ENCODE measurements at places on chromosomes 3 and 15.

DNA sequence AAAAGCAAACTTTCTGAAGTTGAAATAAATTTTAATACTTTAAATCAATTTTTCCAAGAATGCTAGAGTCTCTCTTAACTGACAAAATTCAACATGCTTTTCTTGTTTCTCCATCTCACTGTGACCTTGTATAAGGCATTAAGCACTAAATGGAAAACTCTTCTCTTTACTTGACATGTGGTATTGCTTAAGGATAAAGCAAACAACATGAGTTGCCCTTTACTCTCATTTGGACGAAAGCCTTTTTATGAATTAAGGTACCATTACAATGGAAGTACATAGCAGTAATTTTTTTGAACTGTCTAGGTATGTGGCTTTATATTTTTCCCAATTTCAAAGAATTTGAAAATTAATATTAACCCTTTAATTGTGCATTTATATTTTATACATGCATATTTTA is 1.4 kb downstream of the STRIT1 start:
- DNase-seq = no peak

- no peak for DNase-seq
Measured at GRCh38 chr3:187736418-187736871, 8.8 kb downstream of the BCL6 start.

GRCh38 chr3:16089521-16089920 is 85.0 kb upstream of the GALNT15 start:
- no peak for DNase-seq

- no peak for DNase-seq
Measured at GRCh38 chr3:52606373-52607085, 70.1 kb downstream of the UQCC5 start.

DNA sequence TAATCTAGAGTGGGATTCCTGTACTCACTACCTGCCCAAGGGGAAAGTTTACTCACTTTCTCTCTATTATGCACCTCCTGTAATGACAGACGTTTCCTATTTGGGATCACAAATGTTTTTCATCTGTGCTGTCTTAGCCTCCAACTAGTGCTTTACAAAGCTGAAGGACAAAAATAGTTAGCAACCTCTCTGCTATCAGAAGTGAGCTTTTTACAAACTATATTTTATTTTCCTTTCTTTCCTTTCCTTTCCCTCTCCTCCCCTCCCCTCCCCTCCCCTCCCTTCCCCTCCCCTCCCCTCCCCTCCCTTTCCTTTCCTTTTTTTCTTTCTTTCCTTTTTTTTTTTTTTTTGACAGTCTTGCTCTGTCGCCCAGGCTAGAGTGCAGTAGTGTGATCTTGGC is 130.8 kb downstream of the UNC13C start:
- no peak for DNase-seq

- no peak for DNase-seq
Measured at GRCh38 chr3:48320996-48321395, 12.5 kb downstream of the SPINK8 start.

DNA sequence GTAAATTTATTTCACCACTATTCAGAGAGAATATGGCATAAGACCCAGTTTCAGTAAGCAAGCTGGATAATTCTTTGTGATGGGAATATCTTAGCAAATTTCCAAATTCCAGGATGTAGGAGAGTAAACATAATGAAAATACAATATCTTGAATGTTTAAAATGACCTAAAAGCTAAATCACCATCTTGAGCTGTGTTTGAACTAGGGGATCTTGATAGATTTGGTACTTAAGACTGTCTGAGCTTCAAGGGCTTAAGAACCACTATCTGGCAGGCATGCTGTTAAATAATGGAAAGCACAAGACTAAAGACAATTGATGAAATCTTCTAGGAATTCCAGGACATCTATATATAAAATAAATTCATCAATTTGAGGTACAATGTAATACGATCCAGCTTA is 217.7 kb downstream of the ATP8B4 start:
- DNase-seq = no peak

- DNase-seq = no peak
Measured at GRCh38 chr3:19065027-19065426, 83.3 kb upstream of the KCNH8 start.

DNA sequence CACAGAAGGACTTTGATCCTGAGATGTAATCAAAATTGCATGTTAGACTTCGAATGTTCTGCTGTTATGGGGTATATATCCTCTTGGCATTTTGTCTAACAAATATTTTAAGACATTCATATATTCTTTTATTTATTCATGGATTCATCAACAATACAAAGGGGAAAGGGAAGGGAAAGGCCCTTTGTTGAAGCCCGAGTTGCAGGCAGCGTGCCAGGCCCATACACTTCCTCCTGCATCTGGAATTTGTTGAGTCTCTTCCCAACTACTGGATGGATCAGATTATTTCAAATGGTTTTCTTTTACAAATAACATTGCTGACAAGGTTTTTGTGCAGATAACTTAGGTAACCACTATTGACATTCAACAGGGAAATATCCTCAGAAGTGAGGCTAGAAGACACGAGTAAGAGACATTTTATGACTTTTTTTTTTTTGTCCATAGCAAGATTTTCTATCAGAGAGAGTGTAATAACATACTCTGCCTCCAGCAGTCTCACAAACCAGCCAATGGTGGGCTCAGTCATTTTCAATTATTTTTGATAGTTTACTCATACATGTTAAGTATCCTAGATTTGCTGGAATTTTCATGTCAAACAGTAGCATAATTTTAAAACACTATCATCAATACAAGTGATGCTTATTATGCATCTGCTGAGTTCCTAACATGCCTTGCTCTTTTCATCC is 94.3 kb downstream of the RPL39L start:
- DNase-seq = no peak

- no peak for DNase-seq
Measured at GRCh38 chr3:102979682-102980354, 545.0 kb downstream of the ZPLD1 start.

- DNase-seq = no peak
Measured at GRCh38 chr3:188584162-188584529, 430.2 kb downstream of the LPP start.

- no peak for DNase-seq
Measured at GRCh38 chr15:80480171-80480811, 76.1 kb downstream of the ARNT2 start.

DNA sequence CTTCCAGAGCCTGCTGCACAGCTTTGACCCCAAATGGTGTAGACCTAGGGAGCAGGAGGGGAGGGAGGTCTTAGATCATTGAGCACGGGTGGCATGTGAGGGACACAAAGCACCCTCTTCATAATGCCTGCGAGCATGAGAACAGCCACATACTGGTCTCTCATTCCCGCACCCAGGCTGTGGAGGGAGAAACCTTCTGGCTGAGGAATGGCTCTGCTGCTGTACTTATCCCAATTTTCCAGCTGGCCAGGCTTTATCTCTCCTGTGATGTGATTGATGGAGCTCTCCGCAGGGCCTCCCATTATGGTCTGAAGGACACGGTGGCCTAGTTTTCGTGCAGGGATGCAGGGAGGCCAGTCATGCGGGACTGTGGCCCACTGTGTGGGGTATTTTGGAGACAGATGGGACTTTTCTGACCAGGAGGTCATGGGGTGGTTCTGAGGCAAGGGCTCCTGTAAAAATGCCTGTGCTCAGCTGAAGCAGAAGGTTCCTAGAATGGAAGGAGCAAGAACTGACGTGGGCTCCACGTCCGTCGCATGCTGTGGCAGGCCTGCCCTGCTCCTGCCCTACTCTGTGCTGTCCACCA is 251.5 kb downstream of the PLCL2 start:
- no peak for DNase-seq

- no peak for DNase-seq
Measured at GRCh38 chr15:26773917-26774316, 1.1 kb upstream of the GABRB3 start.

- DNase-seq = no peak
Measured at GRCh38 chr3:58021962-58022361, 13.7 kb downstream of the FLNB start.

DNA sequence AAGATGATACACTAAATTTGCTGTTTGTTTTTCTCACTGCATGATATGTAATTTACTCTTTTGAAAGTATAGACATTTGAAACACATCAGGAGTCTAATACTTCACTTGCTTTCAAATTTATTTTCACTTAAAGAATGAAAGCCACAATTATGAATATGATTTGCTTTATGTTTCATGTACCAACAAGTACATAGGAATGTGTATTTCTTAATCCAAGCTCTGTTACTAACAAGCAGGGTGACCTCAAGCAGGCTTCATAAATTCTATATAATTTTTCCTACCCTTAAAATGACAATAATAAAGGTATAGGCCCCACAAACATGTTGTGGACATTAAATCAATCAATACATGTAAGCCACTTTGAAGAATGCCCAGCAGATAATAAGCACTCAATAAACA is 170.2 kb upstream of the P2RY1 start:
- DNase-seq = no peak

- no peak for DNase-seq
Measured at GRCh38 chr15:34795267-34796081, at the start of gene ACTC1. ACTC1 (minus strand) TSS chr15:34795549; CDS start chr15:34794808, 741 bp downstream.

DNA sequence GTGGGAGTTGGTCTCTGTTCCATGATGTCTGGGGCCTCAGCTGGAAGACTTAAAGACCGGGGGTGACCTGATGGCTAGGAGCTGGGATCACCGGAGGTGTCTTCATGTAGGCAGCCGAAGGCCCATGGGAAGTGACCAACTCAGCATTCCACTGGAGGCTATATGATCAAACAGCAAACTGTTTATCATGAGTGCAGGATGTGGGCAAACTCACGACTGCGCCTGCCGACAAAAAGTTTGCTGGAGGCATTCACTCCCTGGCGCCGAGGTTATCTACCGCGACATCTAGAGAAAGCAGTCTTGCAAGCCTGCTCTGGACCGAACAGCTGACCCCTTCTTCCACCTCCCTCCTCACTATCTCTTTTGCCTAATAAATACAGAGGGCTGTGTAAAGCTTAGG is 62.7 kb upstream of the NR2C2 start:
- DNase-seq = no peak

- no peak for DNase-seq
Measured at GRCh38 chr3:129507181-129507831, 21.1 kb upstream of the RHO start.

DNA sequence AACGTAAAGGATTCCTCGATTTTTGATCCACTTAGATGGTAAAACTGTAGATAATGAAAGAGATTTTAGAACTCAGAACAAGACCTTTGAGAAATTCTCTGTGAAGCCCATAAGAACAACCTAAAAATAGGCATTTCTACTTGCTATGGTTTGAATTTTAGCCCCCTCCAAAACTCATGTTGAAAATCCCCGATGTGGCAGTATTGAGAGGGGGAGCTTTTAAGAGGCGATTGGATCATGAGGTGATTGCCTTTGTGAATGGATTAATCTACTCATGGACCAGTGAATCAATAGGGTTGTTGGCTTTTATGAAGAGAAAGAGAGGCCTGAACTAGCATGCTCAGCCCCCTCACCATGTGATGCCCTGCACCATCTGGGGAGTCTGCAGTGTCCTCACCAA is 20.2 kb upstream of the AHSG start:
- DNase-seq = no peak

GRCh38 chr15:75228787-75229186 is 27.1 kb downstream of the C15orf39 start:
- DNase-seq = no peak

- no peak for DNase-seq
Measured at GRCh38 chr15:40006646-40007045, 32.3 kb downstream of the SRP14 start.

DNA sequence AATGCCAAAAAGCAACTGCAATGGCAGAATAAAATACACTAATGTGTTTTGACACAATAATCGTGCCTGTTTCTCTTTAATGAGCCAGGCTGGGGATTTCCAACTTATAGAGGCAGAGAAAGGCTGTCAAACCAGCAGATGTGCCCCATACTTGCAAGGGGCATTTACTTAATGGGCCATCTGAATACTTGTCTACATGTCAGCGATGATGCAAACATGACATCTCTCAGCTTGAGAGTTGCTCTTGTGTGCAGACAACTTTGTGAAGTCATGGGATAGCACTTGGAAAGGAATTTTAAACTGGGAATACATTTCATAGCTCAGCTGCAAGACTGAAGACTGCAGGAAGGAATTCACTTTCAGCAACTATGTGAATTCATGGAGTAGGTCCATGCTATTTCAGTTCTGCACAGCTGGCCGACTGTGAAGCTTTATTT is 127.4 kb upstream of the ADAMTS9 start:
- DNase-seq = no peak

- DNase-seq = no peak
Measured at GRCh38 chr3:148646126-148646665, 51.5 kb upstream of the AGTR1 start.

DNA sequence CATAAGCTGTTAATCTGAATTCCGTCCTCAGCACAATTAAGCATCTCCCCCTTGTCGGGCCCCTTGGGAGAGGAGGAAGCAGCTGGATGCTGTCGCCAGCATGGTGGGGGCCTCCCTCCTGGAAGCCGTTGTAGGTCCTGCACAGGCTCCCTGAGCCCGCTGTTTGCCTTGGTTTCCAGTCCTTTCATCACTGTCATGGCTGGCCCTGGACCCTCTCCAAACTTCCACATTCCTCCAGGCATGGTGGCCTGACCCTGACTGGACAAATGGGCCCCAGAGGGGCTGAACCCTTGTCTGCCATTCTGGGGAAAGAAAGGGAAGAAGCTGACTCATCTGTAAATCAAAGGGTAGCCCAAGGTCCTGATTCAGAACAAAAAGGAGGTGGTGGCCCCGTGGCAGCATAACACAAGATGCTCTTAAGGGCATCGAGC is 300.5 kb upstream of the LRRFIP2 start:
- DNase-seq = no peak

DNA sequence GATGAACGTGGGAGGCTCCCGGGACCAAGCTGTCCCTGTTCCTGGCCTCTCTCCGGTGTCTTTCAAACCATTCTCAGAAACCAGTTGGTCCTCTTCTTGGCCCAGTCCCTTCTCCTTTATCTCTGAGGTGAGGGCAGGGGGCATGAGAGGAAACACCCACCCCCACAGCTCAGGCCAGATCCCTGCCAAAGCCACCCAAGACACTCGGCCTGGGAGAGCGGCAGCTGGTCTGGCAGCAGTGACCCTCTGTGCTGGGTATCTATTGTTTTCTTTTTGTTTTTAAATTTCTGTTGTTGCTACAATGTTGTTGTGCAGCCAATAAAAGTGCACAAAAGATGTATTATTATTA is 27.3 kb downstream of the ACSBG1 start:
- no peak for DNase-seq

DNA sequence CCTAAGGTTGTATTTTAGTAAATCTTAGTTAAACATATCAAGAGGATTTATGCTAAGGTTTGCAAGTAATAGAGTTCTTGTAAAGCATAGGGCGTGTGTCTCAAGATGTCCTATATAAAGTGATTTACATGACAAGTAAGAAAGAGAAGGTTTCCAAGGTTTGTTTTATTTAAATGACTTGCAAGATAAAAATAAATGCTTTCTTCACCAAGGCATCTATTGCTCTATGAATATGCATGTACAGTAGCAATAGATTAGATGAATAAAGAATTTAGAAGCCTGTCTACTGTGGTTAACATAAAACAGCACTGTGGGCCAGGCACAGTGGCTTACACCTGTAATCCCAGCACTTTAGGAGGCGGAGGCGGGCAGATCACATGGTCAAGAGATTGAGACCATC is 466.4 kb upstream of the IL12A start:
- no peak for DNase-seq
